Effector CD8-positive, alpha-beta T cell (primary cell): ENCODE measurements at places on chromosomes 11 and 22.

DNA sequence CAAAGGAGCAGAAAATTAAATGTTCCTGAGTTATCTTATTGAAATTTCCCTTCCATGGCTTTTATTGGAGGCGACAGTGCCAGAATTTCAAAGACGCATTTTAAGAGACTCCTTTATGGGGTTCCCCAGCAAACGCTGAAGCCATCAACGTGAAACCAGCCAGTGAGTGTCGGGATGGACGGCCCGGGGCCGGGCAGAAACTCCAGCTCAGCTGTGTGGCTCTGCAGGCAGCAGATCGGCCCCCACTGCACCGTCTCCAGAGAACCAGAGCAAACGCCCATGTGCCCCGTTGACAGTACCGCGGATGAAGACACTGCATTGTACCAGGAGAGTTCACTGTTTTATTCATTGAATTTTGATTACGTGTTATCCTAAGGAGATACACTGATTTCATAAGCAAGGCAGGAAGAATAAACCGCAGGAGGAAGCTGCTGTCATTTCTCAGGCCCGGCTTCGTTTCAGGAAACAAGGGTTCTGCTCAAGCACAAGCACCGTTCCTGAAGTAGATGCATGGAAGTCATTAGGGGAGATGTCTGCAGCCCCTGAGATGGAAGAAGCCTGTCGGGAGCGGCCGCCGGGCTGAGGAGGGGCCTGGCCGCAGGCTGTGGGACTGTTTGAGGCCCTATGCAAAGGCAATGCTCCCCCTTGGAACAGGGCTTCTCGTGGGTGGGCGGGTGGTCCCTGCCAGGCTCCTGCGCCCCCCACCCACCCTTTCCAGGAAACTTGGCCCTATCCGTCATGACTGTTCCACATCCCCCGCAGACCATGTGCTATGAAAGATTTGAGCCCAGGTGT is 639.7 kb downstream of the TBC1D22A start:
- no peak for DNase-seq

- DNase-seq = no peak
These were observed 10.3 kb upstream of the CCDC86 start for GRCh38 chr11:60831501-60832079.

DNA sequence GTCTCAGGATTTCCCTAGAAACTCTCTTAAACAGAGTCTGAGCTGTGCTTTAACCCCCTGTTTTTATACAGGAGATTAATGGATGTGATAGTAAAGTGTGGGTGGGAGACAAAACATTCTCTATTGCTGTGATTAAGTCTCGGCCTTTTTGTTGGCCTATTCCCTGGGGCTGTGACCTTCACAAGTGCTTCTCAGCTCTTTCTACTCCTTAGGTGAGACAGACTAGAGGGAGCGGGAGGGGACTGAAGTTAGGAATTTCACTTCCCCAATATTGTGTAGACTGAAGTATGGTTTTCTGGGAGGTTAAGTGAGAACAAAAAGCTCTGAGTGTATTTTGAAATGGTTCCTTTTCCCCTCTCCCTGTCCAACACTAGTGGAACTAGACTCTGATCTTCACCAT is 29.8 kb upstream of the OR8B8 start:
- DNase-seq = no peak

GRCh38 chr11:44854741-44855492 is 95.8 kb downstream of the TP53I11 start:
- no peak for DNase-seq

- DNase-seq = no peak
These were observed 686.2 kb downstream of the OPCML start for GRCh38 chr11:132846075-132846474.

DNA sequence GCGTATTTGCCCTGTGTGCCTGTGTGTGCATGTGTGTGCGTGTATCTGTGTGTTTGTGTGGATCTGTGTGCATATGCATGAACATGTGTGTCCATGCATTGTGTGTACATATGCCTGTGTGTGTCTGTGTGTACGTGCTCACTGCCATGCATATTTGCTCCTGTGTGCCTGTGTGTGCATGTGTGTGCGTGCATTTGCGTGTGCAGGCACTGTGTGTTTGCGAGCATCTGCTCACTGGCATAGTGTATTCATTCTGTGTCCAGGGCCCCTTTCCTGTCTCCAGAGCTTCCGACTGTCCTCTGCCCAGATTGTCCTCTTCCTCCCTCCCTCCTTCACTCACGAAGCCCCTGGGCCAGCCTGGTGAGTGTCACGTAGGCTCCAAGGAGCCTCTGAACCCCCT is 5.8 kb downstream of the EMID1 start:
- no peak for DNase-seq

DNA sequence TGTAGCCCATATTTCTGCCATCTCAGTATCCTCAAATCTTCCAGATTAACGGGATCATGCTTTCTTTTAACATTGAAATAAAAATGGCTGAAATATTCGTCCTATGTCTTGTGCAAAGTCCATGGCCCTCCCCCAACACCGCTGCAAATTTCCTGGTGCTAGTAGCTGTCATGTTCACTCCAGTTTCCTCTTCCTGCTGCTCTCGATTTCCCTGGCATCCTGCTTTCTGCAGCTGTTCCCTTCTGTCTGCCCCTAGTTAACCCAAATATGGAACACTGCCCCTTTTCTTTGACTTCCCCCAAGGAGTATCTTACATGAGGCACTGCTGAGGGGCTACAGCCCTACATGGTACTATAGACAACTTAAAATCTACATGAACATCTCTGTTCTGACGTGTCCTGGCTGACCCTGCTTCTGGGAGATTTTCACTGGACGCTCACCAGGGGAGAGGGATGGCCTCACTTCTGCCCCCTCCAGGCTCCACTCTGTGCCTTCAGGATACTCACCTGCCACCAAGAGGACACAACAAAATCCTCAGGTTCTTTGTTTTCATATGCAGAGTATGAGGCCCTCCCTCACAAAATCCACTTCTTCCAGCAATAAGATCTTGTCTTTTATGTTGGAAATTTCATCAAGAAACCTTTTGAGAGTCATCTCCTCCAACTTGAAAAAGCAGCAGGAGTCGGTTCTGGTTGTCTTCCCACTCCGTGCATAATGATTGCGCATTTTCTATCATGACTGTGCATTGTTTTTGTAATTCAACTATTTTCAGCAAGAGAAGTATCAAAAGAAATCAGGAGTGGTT is 29.5 kb upstream of the SCUBE2 start:
- DNase-seq = no peak

DNA sequence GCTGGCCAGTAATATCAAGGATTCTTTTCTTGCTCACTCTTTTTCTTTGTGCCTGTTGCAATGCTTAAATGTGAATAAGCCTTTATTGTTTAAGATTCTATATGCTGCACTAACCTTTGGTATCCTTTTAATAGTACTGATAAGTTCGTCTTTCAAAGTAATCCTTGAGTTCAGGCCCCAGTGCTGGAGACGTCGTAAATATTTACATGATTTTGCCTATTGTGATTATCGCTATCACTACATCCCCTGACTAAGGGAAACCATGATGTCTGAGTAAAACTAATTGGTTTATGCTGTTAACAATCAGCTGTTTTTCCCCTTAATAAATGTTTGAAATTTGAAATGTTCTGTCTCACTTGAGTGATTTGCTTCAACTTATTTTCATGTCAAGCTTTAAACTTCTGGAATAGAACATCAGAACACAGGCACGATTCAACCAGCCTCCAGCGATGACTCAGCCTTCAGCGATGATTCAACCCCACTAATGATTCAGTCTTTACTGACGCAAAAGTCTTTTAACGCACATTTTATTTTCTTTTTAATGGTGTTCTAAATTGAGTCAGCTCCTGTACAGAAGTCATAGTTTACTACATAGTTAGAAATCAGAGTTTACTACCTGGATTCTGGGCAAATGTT is 3.9 kb downstream of the HTATIP2 start:
- DNase-seq = no peak

DNA sequence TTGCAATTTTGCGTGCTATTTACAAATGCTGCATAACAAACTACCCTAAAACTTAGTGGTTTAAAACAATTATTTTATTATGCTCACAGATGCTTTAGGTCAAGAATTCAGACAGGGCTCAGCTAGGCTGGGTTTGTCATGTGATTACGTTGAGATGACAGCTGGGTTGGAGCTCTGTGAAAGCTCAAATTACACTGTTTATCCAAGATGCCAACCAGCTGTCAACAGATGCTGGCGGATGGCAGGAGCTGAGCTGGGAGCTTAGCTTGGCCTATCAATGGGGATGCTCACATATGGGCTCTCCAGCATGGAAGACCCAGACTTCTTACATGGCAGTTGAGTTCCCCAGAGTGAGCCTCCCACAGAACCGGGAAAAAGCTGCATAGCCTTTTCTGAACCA is 62.7 kb downstream of the STK33 start:
- DNase-seq = no peak

GRCh38 chr11:102436561-102436960 is 16.0 kb downstream of the TMEM123 start:
- DNase-seq = no peak
